ENCODE measurements at places on chromosomes 5 and 9.

GRCh38 chr9:27451207-27451797 lies 72.8 kb upstream of the IFNK start:
- no peaks in the 10 kb centered on the region for H3K27me3 ChIP-seq
- no peak for DNase-seq
- H3K36me3 ChIP-seq: peaks cover 11% of the 10 kb centered on the region
- H3K4me1 ChIP-seq: peaks cover 7% of the 10 kb centered on the region
- no peak overlapping the region for H3K4me3 ChIP-seq

DNA sequence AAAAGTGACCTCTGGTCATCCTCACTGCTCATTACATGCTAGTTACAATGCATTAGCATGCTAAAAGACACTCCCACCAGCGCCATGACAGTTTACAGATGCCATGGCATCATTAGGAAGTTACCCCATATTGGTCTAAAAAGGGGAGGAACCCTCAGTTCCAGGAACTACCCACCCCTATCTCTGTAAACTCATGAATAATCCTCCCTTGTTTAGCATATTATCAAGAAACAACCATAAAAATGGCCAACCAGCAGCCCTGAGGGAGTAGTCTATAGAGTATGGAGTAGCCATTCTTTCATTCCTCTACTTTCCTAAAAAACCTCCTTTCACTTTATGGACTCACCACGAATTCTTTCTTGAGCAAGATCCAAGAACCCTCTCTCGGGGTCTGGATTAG lies 89.4 kb downstream of the ATPSCKMT start:
- no peaks in the 10 kb centered on the region for H3K36me3 ChIP-seq
- no peak overlapping the region for H3K4me3 ChIP-seq
- no peaks in the 10 kb centered on the region for H3K4me1 ChIP-seq
- no peak overlapping the region for H3K27ac ChIP-seq

DNA sequence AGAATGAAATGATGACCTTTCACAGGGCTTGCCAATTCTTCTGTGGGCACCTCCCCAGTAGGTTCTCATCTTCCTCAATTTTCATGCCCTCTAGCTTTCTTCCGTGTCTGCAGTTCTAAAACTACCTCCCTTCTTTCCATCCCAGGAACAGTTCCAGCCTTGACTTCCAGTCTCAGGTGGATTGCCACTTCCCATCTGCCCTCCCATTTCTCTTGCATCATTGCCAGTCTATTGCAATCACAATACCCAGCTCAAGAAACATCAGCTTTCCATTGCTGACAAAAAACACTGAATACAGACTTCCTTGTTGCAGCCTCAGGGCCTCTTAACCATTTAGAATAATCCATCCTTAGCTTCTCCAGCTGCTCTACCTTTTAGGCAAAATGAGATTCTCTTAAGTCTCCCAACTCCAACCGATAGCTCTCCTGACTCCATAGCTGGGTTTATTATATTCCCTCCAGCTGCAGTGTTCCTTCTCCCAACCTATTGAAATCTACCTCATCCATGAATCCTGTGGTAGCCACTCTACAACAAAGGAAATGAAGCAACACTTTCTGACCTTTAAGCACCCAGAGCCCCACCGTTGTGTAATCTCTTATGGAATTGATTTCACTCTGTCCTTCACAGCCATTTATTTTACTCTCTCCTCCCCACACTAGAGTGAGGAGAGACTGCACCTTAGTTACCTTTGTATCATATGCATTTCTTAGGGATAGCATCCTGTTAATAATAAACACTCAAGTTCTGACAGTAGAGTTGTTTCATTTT lies 75.6 kb upstream of the PCA3 start:
- no peaks in the 10 kb centered on the region for H3K36me3 ChIP-seq
- DNase-seq: no peak
- H3K4me3 ChIP-seq: no peak overlapping the region
- peak overlapping the region; percentile 13 for H3K27ac ChIP-seq
- peaks cover 13% of the 10 kb centered on the region for H3K4me1 ChIP-seq

DNA sequence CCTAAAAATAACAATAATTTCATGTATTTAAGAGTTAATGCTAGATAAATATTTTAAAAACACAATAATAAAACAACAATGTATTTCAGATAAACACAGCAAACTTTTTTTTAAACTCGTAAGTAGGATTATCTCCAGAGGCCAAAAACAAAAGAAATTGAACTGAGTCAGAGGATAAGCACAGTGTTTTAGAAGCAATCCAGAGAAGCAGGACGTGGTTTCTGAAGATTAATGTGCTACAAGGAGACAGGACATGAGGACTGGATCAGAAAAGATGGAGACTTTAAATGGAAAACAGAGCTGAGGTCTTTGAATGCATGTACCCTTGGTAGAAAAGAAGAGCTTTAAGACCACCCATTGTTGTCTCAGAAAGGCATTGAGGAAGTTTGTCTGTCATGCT lies 491.2 kb upstream of the TLE4 start:
- no peaks in the 10 kb centered on the region for H3K27me3 ChIP-seq
- no peak overlapping the region for H3K27ac ChIP-seq
- no peak for DNase-seq
- H3K4me3 ChIP-seq: no peak overlapping the region

DNA sequence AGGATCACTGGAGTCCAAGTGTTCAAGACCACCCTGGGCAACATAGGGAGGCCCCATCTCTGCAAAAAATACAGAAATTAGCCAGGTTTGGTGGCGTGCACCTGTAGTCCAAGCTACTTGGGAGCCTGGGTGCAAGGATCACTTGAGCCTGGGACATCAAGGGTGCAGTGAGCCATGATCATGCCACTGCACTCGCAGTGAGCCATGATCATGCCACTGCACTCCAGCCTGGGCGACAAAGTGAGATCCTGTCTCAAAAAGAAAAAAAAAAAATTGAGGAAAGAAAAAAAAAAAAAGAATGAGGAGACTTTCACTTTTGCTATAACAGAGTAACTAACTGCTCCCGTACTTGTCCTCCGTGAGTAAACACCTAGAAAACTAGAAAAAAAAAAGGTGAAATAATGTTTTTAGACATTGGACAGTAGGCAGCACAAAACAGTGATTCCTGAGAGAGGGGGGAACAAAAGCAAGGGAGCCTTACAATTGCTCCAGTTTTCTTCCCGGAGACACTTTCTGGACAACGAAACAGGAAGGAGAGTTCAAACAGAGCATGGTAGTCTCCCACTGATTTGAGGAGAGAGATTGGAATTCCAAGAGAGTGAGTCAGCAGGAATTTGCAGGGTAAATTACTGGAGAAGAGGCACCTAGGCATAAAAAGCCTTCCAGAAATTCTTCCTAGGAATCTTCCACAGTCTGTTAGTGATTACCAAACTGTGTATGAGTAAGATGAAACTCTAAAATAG lies 6.9 kb upstream of the ZBTB5 start:
- peaks cover 3% of the 10 kb centered on the region for H3K36me3 ChIP-seq
- peaks cover 13% of the 10 kb centered on the region for H3K4me1 ChIP-seq
- no peak for DNase-seq

GRCh38 chr9:33104401-33104800 lies 27.9 kb upstream of the SMU1 start:
- no peak overlapping the region for H3K27ac ChIP-seq
- no peaks in the 10 kb centered on the region for H3K27me3 ChIP-seq
- H3K4me3 ChIP-seq: no peak overlapping the region
- H3K4me1 ChIP-seq: peaks cover 13% of the 10 kb centered on the region
- no peaks in the 10 kb centered on the region for H3K36me3 ChIP-seq

Measured in activated CD8-positive, alpha-beta T cell treated with anti-CD3 and anti-CD28 coated beads, Interleukin-2, amount 10 ng/mL, durations not matched to agents 7 days and 5 days (primary cell).